Stimulated activated CD4-positive, alpha-beta T cell treated with anti-CD3 and anti-CD28 coated beads, Interleukin-2, amount 100 ng/mL, for 48 hours (primary cell): ENCODE measurements at places on chromosomes 11 and 22.

DNA sequence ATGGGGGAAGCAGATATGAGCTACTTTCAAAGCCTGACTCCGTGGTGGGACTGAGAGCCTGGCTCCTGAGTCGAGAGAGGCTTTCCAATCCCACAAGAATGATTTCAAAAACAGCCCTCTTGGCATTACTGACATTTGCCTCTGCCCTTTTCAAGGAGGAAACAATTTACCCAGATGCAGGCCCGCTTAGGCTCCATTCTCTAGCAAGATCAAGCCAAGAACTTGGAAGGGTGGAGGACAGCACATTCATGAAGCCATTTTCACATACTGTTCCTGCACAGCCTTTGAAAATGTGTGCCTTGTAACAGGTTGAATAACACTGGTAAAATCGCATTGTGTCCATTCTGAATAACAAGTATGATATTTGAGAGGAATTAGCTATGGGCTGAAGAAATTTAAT, 58.2 kb upstream of the EED start:
- DNase-seq: no peak

- no peak for DNase-seq
These were observed 122.3 kb upstream of the SNX19 start for GRCh38 chr11:131038597-131038996.

- DNase-seq: no peak
These were observed 14.2 kb upstream of the PIK3C2A start for GRCh38 chr11:17221968-17222367.

DNA sequence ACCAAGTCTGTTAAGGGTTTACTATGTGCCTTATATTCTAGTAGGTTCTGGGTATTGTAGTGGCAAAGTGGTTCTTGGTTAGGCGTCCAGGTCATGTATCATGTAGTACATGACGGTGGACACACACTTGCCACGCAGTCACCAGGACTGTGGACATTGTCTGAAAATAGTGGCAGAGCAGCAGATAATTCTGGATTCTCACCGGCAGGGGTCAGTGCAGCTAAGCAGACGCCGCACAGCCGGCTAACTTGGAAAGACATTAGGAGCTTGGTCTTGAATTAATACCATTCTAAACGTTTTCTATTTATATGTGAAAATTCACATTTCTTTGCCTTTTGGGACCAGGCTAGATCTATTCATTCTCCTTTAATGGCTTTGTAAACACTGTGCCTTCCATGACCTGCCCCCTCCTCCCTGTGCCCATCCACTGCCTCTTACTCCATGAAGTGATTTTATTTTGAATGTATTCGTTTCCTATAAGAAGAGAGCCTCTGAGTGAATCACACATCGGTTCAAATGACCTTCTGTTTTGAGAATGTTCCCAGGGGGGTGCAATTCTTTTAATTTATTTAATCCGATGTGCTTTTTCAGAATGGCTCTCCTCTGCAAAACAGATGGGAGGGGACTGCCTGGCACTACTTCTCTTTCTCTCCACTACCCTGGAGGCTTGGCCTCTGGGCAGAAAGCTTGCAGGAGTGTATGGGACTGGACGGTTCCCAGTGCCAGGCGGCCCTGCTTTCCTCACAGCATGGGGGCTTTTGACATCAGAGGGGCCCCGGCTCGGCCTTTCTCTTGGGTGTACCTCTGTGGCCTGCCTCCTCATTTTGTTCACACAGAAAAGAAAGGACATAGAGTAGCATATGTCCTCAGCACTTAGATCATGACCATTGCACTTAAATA, 378.0 kb downstream of the NTM start:
- peak; percentile 17 for DNase-seq

DNA sequence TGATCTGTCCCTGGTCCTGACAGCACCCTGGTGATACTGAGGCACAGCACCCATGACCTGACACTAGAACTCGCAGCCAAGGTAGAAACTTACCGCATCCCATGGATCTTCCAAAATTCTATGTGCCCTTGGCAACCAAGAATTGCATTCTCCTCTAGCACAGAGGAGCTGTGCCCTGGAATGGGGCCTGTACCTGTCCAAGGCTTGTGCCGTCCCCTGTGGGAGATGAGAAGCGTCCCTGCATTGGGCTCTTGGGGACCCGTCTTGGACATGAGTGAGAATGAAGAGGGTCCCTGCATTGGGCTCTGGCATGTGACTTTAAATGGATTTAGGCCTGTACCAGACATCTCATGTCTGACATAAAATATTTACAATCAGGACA, 67.1 kb downstream of the GGTLC2 start:
- DNase-seq: no peak

- no peak for DNase-seq
These were observed 47.7 kb upstream of the FADD start for GRCh38 chr11:70155386-70155785.

GRCh38 chr11:88266919-88267318, 70.6 kb downstream of the CTSC start:
- no peak for DNase-seq

GRCh38 chr22:46088541-46089311, 61.6 kb upstream of the PPARA start:
- no peak for DNase-seq

GRCh38 chr11:112050721-112051120, 23.1 kb downstream of the PIH1D2 start:
- DNase-seq: no peak

GRCh38 chr11:3949125-3949524, 93.7 kb downstream of the STIM1 start:
- DNase-seq: no peak

- no peak for DNase-seq
These were observed 78.0 kb downstream of the CNTN5 start for GRCh38 chr11:99098751-99099150.

DNA sequence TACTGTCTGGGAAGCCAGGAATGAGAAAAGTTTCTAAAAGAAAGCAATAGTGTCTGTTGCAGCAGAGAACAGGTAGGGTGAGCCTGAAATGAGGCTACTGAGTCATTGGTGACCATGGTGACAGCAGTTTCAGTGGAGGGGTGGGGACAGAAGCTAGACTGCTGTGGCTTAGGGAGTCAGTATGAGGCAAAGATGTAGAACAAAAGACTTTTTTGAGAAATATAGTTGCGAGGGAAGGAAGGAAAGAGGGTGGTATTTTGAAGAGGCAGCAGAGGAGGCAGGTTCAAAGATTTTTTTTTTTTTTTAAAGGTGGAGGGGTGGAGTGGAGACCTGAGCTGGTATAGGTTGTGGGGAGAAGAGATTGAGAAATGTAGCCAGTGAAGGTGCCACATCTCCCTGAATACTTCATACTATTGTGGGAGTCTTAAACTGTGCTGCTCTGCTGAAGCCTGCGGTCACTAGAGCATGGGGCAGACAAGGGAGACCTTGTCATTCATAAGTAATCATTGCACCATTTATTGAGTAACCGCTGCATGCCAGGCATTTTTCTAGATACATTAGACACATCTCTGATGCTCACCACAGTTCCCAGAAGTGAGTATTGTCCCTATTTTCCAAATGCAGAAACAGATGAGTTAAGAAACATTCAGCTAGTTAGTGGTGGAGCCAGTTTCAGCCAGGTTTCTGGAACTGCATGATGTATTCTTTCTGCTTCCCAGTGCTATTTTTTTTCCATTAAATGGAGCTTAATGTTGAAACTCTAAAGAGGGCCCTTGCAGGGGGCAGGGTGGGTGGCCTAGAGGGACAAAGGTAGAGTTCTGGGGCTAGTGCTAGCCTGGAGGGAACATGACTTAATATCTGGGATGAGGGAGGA, 49.9 kb downstream of the STIM1 start:
- peak; percentile 52 for DNase-seq

GRCh38 chr11:94305146-94305545, 766 bp downstream of the IZUMO1R start:
- DNase-seq: no peak

DNA sequence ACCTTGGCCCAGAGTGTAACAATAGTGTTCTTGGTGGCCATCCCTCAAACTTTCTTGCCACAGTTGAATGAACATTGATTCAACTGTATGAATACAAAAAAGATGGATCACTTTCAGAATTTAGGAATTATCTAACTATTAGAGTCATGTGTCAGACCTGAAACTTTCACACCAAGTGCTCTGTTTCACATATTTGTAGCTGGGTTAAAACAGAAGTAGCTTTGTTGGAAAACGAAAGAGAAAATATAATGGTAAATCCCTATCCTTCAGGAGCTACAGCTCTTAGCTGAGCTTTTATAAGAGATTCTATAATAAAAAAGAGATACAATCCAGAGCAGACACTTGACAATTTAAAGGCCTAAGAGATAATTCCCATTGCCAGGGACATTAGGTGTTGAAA, 719.3 kb downstream of the JRKL start:
- no peak for DNase-seq

DNA sequence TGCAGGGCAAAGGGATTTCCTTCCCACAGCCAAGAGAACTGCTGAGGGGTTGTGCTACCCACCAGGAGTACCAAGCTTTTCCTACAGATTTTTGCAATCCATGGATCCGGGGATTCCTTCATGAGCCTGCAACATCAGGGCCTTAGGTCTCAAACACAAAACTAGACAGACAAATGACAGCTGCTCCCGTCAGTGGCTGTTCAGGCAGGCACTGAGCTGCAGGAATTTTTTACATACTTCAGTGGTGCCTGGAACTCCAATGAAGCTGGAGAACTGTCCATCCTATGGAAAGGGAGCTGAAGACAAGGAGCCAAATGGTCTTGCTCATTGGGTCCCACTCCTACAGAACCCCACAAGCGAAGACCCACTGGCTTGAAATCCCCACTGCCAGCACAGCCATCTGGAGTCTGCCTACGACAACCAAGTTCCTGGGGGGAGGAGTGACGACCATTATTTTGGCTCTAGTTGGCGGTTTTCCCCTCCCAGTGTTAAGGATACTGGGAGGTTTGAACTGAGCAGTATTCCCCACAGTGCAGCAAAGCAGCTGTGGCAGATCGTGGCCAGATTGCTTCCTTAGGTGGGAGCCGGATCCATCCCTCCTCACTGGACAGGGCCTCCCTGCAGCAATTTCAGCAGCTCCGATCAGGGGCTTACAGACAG, 157.7 kb upstream of the TMEM45B start:
- no peak for DNase-seq

GRCh38 chr11:115819014-115819413, 314.8 kb upstream of the CADM1 start:
- DNase-seq: no peak

DNA sequence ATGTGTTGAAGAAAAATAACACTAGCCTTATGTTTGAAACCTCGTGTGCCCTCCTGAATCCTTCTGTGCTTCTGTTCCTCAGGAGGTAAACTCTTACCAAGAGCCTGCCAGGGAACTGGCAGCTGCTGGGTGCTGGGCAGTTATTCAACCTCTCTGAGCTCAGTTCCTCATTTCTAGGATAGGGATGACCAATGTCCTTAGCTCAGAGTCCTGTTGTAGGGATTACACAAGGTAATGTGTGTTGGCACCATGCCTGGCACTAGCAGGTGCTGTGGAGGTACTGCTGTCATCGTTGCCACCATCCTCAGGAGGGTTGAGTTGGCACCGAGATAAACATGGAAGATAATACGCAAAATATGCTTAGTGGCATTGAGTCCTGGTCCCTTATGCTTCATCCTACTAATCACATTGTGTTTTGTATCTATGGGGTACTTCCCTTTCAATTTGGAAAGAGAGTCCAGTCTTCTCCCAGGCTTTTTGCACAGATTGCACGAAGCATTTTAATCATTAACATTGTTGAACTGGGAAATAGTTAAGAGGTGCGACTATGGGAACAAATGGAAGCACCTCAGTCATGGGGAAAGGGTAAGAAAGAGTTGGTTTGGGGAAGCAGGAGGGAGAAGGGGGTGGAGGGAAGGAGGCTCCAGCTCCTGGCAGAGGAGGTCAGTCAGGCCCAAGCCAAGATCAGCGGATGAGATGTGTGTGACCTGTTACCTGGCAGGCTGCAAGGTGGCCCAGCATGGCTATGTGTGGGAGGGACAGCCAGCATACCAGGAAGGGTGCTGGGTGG, 56.7 kb downstream of the CABIN1 start:
- no peak for DNase-seq

DNA sequence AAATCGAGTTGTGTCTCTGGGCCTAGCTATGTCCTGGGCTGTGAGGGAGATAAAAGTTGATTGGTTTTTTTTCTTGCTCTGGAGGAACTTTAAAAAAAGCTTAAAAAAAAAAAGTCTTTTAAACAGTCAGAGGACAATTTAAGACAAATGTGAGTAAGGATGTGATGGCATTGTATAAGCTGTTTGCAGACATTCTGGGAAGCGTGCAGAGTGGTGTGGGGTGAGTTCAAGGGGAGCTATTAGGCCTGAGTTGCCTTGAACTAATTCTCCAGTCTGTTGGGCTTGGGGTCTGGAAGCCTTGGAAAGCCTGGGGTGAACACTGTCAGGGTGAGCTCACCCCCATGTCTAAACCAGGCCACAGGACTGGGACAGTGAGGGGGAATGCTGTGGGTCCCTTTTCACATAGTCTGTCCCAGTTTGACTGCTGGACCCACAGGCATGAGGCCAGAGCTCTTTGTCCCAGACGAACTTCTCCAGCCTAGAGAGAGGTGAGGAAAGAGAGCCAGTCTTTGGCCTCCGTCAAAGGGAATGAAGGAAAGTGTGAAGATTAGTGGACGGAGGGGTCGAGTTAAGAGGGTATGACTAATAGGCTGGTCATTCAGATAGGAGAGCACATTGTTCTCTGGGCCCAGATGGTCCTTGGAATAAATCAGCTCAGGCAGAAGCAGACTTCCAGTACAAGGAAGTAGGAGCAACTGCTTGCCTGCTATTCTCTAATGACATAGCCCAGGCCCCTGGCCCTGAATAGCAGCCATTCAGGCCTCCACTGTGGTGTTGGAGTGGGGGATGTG, 76.4 kb upstream of the NNMT start:
- no peak for DNase-seq

DNA sequence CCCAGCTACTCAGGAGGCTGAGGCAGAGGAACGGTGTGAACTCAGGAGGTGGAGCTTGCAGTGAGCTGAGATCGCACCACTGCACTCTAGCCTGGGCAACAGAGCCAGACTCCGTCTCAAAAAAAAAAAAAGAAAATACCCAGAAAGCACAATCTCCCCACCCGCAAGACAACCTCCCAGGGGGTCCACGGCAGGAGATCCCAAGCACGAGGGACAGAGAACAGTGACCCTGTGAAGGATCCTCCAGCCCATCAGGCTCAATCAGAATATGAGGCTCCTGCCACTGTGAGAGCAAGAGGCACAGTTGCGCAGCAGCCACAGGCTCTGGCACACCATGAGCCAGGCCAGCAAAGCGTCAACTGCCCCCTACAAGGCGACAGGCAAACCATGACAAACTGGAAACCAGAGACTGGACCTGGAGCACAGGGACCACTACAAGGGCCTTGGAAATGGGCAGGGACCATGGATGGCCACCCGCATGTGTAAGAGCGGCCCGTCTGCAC, 164.8 kb upstream of the GRK3 start:
- no peak for DNase-seq
